Cerebellar nuclear complex (tissue), 1 donor: ENCODE measurements at places on chromosomes 4 and X.

- no peak for DNase-seq
These were observed at the start of gene ASMT for GRCh38 chrX:1614927-1615326. Gene ASMT (plus strand): TSS chrX:1615059. CDS start chrX:1615200, 141 bp downstream.

DNA sequence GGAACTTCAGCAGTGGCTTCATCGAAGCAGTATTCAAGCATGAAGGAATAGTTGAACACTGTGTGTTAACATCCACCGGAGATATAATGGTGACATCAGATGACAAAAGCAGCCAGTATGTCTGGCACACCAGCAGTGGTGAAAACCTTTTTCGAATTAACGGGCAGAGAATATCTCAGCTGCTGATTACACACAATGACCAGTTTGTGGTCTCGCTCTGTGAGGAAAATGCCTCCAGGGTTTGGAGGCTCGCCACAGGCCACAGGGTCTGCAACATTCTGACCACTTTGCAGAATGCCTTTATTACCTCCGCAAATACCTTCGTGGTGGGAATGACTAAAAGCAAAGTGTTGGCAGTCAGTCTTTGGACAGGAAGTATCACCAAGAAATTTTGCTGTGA lies 201.5 kb downstream of the NWD2 start:
- no peak for DNase-seq

- DNase-seq: no peak
These were observed 52.3 kb upstream of the HOPX start for GRCh38 chr4:56733352-56733751.

DNA sequence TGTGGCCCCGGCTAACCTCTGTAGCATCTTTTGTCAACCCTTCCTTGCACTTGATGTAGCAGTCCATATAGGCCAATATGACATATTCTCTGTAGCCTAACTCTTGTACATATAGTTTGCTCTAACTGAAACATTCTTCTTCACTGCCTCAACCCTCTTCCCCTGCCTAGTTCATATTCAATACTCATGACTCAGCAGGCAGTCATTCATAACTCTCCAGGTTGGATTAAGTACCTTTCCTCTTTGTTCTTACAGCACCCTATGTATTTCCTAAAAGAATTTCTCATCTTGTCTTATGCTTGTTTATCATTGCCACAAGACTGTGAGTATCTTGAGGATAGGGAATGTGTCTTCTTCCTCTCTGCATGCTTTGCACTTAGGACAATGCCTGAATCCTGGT lies 76.9 kb downstream of the TMLHE start:
- DNase-seq: no peak

GRCh38 chrX:46637938-46638337 lies 64.4 kb downstream of the CHST7 start:
- no peak for DNase-seq

DNA sequence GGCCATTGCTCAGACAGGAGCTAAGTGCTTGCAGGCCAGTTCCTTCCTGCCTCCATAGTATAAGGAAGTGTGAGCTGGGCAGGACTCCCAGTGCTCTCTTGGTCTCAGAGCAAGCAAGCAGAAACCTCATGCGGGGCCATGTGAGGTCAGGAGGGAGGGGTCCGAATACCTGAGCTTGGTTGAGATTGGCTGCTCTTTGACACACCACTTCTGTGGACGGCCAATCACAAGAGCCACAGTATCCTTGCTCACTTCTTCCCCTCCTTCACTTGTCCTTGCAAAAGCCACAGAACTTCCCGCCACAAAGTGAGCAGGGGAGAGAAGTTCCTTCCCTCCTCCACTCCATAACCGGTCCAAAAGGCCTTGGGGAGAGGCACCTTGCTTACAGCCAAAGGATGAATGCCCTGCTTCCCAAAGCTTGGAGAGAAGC lies 56.7 kb downstream of the PRPS1 start:
- DNase-seq: no peak

DNA sequence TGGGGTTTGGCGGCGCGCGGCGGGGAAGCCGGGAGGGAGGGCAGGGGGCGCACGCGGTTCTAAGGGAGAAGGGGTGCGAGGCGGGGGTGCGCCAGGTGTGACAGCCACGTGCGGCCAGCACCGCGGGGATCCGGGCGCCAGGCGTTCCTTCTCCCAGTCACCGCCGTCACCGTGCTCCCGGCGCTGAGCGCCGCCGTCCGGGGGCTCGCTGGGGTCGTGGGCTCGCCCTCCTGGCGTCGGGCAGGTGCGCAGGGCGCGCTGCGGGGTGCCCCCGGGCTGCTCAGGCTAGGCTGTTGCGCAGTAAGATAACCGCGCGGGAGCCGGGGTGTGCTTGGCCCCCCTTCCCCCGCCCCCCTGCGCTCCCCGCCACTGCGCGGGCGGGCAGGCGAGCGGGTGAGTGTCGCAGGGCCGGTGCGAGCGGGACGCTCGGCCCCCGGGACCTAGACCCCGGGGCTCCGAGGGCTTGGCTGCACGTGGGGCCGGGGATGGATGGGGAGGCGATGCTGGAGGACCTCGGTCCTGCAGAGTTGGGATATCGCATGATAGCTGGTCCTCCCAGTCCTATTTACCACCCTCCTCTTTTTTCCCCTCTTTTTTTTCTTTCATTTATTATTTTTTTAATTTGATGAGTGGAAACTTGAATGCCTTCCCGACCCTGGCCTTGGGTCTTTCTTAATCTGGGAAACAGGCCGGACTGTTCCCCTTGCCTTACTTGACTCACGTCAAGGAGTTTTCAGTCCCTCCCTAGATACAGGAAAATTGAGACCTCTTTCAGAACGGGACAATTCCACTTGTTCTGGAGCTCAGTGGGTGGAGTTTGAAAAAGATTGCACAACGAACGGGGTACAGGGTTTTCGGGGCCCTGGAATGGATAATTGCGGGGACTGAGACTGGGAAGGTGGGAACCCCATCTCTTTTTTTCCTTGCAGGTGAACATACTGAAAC lies 797 bp downstream of the TXLNG start:
- DNase-seq: no peak

GRCh38 chr4:138311771-138312535 lies 69.8 kb upstream of the SLC7A11 start:
- DNase-seq: no peak
